ENCODE measurements at places on chromosomes 5 and 9.

DNA sequence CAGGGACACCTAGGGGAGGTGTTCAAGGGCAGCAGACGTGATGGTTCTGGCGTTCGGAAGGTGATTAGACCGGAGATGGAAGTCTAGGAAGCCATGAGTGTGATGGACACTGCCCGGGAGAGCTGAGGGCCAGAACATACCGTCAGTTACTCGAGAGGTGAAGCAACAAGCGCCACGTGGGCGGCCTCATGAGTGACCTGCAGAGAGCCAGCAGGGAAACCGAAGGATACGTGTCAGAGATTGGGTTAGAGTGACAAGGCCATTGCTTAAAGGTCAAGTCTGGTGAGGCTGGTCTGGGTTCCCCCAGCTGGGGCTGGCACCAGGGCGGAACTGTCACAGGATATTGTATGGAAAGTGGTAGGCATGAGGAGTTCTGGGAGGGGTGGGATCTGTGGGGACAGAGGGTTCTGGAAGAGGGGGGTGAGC lies 60.0 kb downstream of the C9orf50 start:
- no peak for DNase-seq

GRCh38 chr9:111900858-111901612 lies 4.4 kb downstream of the UGCG start:
- DNase-seq, result no peak

DNA sequence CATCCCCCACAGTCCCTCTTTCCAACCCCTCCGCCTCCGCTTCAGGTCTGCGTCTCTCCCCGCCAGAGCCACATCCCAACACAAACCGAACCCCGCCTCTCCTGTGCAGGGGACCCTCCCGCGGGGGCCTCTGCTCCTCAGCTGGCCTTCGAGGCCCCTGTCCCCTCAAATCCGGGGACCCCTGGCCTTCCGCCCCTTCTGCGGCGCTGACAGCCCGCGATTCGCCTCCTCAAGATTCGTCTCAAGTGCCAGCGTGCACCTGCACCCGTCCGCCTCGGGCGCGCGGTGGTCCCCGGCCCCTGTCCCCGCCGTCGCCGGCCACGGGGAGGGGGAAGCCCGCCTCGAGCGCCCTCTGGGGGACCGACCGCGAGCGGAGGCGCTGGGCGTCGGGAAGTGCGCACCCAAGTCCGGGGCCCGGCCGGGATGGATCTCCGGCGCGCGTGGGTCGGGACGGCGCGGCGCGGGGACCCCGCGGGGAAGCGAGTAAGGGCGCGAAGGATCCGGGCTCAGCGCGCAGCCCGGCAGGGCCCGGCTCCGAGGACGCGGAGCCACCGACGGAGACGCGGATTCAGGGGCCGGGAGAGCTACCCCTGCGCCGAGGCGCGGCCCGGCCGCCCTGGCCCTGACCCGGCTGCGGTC lies 623 bp downstream of the FLT4 start:
- no peak for DNase-seq

- no peak for DNase-seq
Measured at GRCh38 chr5:38602641-38603040, 46.2 kb upstream of the LIFR start.

DNA sequence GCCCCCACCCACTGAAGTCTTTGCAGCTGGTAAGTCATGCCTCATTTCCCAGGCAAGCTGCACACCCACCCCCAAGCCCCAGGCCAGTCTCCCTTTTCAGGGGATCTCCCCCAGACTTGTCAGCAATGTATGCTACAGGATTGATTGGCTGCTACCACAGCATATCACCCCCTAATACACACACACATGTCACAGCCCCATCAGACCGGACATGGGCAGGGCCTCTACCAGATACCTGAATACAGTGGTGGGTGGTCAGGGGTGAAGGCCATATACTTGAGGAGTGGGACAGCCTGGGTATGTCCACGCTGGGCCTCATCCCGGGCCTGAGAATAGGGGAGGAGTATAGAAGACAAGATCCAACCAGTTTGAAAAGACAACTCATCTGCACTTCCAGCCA lies 63.4 kb upstream of the ARAP3 start:
- no peak for DNase-seq

- no peak for DNase-seq
Measured at GRCh38 chr5:43352131-43352530, 38.9 kb upstream of the HMGCS1 start.

DNA sequence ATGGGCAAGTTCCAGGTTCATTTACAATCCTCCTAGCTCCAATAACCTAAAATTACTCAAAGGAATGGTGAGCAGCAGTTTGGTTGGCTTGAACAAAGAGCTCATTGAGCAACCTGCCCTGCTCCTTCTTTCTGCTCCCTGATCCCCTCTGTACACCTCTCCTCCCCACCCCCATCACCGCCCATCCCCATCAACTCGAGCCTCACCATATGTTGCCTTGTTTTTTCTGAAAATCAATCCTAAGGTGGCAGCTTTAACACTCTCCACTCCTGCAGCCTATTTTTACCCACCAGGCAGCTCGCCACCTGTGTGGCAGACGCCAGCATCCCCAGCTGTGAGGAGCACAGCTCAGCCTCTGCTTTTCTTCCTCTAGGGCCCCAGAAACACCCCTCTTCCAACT lies 533.4 kb upstream of the BRINP1 start:
- DNase-seq, result no peak

- DNase-seq, result no peak
Measured at GRCh38 chr5:82416512-82416911, 138.4 kb upstream of the RPS23 start.

DNA sequence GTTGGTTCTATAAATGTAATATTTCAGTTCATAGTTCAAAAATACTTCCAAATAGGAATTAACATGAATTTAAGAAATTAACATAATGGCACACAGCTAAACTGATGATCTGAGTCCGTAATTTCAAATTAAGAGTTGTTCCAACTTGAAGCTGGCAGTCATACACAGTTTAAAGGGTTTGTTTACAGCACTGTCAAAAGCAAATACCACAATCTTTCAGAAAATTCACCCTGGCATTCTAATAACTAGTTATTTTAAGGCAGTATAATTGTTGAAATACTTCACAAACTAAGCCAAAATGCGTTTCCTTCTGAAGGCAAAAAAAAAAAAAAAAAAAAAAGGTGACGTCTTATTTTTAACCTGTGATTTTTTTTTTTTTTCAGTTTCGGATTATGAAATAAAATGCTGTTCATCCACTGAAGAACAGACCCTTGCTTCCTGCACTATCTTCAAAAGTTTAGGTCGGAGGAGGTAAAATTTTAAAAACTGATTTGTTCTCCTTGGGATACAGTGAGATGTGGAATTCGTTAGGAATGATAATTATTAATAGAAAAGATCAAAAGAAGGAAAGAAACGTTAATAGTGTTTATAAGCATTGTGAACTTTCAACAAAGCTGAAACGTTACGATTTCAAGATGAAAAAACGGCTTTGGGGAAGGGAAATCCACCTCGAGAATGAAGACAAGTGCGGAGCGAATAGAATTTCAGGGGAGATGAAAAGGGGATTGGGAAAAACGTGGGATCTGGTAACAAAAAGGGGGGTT lies 850 bp downstream of the IL6ST start:
- DNase-seq, result no peak

DNA sequence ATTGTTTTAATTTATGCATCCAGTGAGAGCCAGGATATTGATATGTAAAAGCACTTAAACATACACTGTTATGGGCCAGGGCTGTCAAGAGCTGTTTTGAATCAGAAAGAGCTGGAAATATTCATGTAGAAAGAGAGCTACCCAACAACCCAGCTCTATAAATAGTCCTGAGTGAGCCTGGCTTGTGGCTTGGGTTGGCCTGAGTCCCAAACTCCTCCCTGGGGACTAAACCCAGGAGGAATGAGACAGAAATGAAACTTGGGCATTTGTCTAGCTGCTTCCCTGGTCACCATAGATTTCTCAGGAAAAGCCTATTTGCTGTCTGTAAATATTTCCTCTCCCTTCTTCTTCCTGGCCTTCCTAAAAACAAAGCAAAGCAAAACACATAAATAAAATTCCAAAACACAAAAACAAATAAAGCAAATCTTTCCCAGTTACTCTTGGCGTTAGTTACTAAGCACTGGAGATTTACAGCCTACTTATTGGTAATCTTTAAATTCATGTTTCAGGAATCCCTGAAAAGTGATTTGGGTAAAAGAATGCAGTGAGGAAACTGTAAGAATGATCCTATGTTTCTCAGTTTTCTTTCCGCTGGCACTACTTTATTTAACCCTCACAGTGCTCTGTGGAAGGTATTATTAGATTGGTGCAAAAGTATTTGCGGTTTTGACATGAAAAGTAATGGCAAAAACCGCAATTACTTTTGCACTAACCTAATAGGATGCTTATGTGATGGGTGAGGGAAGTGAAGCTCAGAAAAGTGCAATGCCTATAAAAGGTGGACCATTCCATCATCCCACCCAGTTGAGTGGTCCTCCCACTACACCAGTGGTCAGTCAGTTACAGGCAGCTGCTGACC lies 111.8 kb downstream of the CARTPT start:
- DNase-seq, result peak; percentile 85
